ENCODE measurements at places on chromosomes 5 and 9. TPM values are rescaled to one million over a fixed set of nuclear protein-coding genes. Genes with fewer than 3 reads are reported as not detected.

Gene GABRA6
- polyA plus RNA-seq: not detected

Gene ENHO
- polyA plus RNA-seq: 4.3 TPM

Gene SYK
- 5.0 TPM for polyA plus RNA-seq

Gene C9
- 0.34 TPM for polyA plus RNA-seq

Gene TTC39B
- polyA plus RNA-seq: 1.7 TPM

Gene SPINK1
- not detected for polyA plus RNA-seq

DNA sequence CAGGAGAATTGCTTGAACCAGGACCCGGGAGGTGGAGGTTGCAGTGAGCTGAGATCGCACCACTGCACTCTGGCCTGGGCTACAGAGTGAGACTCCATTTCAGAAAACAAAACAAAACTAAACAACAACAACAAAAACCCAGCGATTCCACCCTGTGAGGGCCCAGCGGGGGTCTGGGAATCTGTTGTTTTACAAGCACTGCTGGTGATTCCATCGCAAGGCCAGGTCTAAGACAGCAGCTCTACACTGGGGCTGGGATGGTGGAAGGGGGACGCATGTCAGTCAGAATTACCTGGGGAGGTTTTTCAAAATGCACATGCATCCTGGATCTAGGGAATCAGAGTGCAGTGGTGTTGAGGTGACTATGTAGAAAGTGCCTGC is 90.9 kb downstream of the ANKRD55 start:
- DNase-seq: no peak

GRCh38 chr9:129558063-129558550 is 62.8 kb downstream of the C9orf50 start:
- no peak for DNase-seq

DNA sequence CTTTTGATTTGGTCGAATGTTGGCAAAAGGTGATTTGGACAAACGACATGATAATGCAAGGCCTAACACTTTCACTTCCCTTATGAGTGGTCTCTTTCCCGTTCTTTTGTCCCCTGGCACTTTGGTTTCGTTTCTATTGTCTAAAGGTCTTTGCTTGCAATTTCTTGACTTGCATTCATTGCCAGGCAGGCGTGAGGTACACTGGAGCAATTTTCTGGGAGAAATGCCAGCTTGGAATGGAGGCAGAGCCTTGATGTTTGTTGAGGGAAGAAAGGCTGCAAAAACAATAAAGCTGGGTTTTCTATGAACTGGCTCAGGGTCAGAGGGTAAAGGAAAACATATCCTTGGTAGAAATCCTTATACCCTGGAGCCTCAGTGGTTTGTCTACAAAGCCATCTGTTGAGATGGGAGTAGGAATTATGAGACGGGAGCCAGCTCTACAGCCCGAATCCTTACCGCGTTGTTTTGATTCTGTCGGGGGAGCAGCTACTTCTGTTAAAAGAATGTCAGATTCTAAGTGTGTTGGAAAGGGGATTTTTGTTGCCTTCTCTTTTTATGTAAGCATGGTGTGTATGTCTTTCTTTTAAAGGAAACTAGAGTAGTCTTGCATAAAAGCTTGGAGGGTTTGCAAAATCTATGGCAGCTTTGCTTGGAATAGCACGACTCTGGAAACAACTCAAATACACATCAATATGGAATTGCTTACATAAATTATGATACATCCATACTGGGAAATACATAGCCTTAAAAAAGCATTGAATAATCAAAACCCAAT is 158.9 kb downstream of the RMI1 start:
- DNase-seq: peak; percentile 66

DNA sequence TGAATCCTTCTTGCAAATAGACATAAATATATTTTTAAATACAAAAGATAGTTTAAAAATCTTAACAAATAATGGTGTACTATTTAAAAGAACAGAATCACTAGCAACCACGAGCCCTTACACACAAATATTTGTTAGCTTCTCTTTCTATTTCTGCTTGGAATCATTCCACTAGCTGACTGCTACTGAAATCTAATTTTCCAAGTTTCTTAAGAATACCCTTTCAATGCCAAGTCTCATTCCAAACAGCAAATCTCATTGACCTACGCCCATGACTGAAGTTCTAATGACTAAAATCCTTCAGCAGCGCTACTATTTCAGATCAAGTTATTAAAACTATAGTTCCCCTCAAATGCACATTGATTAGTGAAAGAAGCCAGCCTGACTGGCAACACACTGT is 13.2 kb upstream of the PPP1R2B start:
- peak; percentile 22 for DNase-seq

GRCh38 chr5:132782101-132782500 is 5.1 kb upstream of the SEPTIN8 start:
- no peak for DNase-seq

- DNase-seq: no peak
Measured at GRCh38 chr9:136055715-136056545, 39.2 kb downstream of the NACC2 start.

- no peak for DNase-seq
Measured at GRCh38 chr5:53249529-53250200, 140.1 kb upstream of the MOCS2 start.

DNA sequence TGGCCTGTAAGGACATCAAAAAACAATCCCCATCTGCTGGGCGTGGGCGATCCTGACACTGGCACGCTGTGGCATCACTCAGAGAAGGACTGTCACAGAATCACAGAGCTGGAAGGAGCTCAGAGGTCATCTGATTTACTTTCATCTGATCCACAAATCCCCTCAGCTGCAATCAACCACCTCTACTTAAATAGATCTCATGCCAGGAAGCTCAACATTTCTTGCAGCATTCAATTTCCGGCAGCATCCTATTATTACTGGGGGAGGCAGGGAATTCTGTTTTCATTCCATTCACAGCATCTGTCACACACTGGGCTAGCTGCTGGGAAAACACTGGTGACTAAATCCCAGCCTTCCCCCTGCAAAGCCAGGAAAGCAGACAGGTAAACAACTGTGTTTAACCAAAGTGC is 38.3 kb downstream of the RETREG1 start:
- DNase-seq: no peak

DNA sequence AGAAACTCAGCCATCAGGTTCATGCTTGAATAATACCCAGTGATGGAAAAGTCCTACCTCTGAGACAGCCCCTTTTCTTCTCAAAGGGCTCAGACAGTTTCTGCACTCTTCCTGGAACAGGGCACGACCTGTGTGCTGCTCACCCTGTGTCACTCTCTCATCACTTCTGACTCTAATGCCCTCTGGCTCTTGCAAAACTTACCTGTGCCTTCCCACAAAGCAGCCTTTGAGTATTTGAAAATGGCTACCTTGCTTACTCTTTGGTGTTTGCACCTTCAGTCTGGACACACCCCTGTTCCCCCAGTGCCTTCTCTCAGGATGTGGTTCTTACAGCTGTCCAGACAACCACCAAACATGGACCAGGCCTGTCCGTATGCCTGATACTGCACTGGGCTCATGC is 171.4 kb downstream of the GRIA1 start:
- no peak for DNase-seq

DNA sequence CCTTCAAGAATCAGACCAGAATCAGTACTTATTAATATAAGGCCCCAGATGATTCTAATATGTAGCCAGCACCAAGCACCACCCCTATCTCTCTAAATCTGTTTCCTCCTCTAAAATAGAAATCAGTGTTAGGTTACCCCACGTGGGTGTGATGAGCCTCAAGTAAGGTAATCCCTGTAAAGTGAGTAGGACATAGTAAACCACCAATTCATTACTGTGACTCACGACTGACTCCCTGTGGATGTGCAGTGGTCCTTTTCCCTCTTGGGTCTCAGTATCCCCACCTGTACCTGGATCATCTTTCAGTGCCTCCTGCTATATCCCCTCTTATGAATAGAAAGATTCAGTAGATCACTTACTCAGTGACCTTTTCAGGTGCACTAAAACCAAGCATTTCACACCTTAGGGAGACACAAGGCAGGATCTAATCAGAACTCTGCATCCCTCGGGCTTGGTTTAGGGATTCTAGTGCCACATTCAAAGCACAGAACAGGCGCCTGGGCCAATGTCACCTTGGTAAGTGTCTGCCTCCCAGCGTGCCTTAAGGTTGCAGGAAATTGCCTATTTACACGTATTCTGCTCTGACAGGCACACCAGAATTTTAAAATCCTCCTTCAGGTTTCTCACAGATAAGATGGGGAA is 12.2 kb upstream of the ALDH1B1 start:
- DNase-seq: no peak

- DNase-seq: no peak
Measured at GRCh38 chr5:166532456-166533220, 1758.8 kb upstream of the WWC1 start.

DNA sequence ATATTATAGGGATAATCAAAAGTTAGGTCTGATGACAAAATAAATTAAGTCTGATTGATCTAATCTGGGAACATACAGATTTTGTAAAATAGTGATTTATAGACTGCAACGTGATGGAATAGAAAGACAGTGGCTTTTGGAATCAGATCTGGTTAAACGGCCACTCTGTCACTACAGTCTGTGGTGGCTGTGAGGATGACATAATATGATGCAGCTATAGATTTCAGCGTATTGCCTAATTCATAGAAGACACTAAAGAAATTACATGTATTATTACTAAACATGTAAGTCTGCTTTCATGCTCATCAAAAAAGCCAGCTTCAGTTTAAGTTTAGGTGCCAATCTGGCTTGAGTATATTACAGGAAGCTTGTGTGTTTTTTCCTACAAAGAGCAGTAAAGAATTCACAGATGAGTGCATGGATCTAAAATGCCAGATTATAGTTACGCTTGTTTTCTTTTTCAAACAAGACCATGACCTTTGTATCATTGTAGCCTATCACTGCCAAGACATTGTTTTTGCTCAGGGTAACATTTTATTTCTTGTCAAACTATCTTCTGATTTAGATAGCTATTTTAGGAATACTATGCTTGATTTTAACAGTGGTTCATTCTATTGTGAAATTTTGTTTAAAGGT is 25.7 kb downstream of the CPEB4 start:
- DNase-seq: no peak

DNA sequence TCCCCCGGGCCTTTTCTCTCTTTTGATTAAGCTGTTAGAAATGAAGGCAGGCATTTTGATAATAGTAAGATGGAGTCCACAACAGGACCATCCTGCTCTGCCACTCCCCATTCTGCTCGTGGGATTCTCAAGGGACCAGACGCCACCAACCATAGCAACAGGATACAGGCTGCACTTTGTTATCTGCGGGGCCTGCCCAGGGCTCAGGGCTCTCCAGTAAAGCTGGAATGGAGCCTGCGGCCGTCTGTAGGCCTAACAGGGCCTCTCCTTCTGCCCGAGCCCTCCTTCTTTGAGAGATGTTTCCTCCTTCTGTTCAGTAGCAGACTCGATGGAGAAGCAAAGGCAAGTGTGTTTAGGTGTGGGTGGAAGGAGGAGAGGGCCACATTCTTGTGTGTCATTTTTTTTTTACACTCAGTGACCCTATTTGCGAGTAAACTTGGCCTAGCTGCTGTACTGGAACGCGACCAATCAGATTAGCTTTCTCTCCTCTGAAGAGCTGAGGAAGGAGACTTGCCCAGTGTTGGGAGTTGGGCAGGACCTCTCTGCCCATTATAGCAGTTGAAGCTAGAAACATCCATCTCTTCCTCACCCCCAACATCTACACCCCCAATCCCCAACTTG is 8.9 kb upstream of the EPB41L4B start:
- no peak for DNase-seq

DNA sequence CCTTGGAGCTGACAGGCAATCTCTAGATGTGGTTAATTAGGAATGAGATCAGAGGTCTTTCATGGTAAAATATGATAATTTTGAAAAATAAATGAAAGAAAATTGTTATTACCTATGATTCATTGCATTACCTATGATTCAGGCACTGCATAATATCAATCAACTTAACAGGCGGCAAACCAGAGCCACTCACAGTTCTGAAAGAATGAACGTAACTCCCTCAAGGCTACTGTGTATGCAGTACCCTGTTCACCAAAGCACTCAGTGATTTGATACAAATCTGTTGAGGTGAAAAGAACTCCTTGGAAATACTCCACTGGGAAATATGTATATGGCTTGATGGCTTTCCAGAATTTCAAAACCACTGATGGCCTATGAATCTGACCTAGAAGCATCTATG is 398.9 kb downstream of the ACTL7B start:
- DNase-seq: no peak

- DNase-seq: no peak
Measured at GRCh38 chr9:112530751-112531205, 44.2 kb downstream of the KIAA1958 start.

GRCh38 chr5:102241809-102242421 is 54.2 kb downstream of the SLCO4C1 start:
- no peak for DNase-seq

- DNase-seq: no peak
Measured at GRCh38 chr5:80885396-80886000, 74.7 kb upstream of the RASGRF2 start.

DNA sequence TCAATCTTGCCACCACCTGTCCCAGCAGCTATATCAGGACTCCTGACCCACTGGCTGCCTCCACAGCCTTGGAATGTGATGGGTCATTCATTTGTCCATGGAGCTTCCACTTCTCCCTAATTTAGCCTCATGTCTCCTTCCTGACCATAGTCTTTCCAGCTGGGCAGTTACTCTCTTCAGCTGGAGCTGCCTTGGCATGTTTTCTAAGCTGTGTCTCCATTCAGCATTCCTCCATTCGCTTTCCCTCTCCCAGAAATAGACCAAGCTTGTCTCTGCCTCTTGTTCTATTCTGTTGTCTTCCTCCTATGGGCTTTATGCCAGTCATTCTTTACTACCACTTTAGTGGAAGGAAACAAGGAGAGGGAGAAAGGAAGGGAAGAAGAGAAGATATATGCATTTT is 5.3 kb upstream of the CTXN3 start:
- no peak for DNase-seq

DNA sequence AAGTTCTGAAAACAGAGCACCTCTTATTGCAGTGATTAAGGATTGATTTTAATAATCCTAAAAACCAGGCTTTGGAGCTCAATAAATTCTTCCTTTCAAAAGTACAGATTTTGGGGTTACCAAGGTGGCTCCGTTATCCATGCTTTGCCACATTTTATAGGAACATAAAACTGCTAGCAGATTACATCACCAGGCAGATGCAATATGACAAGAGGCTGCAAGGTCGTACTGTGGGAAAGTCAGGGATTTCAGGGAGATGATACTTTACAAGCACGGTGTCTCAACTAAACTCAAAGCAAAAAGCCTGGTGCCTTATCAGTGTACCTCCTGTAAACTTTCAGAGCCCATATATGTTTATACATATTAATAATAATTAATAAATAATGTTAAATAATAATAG is 28.6 kb downstream of the ADAMTSL1 start:
- no peak for DNase-seq

DNA sequence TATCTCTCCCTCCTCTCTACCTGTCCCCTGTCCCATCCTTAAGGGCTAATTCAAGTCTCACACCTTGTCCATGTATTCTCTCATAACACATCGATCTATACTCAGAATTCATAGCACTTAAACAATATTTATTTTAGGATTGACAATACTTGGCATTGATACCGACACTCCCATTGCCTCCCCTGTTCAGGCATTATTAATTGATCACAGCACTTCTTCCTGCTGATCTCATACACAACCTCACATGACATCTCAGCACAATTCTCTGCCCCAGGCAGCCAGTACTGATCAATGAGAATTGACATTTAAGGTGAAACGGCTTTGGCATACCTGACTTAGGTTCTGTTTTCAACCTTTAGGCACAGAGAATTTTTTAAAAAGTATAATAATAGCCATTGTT is 582.4 kb upstream of the BRINP1 start:
- no peak for DNase-seq

Measured in hindlimb muscle (tissue), 1 donor.